ENCODE measurements at places on chromosomes 1 and 21.

GRCh38 chr1:160521554-160521953 lies 1.5 kb downstream of the SLAMF6 start:
- no peak for DNase-seq

DNA sequence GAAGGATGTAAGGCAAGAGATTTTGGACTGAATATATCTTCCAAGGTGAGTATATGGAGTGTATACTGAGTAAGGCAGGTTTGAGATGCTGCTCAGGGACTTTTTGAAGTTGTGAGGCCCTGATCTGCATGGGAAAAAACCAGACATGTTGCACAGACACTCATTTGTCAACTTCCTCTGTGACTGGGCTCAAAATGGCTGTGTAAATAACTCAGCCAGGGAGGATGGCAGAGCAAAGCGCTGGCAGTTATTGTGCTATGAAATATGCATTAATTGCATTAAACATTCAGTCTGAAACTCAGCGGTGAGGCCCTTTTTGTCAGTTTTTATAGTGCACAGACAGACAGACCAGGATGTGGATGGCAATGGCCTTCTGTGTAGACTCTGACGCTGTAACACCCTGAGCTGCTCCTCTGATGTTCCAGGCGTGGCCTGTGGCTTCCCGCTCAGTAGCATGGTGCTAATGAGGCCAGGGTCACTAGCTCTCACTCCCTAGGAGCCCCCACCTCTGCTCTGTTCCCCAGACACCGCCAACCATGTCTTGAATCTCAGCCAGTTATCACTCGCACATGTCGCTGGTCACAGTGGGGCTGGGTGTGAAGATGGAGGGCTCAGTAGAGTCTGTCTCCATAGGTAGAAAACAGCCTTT lies 307.0 kb upstream of the PROX1 start:
- DNase-seq, result no peak

DNA sequence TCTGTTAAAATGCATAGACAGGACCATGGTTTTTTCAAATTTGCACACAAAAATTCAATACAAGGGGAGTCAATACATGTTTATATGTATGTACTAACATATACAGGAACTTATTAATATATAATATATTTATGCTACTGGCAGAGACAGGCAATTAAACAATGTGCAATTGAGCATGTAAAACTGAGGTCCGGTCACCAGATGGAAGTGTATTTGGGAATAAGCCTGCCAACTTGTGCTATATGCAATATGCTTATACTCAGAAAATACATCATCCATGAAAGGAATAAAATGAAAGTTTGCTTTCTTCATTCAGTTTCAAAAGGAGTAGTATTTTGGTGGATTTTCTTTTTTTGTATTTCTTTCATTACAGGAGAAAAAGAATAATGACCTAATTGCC lies 640.2 kb upstream of the CXADR start:
- no peak for DNase-seq

DNA sequence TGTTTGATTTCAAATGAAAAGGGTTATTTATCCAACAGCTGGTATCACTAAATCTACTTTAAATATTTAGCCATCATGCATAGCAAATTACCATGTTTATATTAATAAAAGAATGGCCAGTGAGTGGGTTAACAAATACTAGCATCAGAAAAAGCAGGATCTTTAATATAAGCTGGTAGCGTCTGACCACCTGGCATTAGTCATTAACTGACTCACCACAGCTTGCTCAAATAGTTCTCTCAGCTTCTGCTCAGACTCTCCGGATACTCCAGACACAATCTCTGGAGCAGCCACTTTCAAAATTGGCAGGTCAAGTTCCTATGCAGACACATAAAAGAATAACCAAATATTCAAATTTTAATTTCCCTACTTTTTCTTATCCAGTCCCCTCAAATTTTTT lies 29.6 kb downstream of the NVL start:
- DNase-seq, result no peak

DNA sequence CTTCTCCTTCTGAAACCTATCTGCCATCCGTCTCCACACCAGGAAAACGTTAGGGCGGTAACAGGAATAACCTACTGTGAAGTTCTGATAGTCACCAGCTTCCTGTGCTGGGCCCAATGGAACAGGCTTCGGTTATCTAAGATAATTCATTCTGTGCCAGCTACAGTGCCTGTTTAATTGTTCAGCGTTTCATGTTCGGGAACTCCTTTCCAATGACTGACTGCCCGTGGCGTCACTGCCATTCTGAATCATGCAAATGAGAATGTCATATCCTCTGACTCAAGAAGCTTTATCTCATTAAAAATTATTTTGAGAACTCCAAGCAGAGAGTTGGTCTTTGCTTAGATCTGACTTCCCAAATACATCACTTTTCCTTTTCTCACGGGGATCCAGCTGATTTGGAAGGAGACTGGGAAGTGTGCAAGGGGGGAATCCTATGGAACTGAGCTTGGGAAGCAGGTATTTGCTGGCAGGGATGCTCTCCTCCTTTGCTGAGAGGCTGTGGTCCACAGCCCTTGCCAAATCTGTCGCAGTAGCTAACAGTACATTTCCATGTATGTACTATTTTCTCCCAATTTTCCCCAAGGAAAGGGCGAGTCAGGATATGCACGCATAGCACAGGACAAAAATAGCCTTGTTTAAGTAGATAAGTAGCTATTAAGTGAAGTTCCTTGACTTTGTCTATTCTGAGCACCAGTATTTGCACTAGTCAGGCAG lies 358.7 kb downstream of the LTN1 start:
- no peak for DNase-seq

- no peak for DNase-seq
Measured at GRCh38 chr1:173202424-173203145, 4.5 kb downstream of the TNFSF4 start.

DNA sequence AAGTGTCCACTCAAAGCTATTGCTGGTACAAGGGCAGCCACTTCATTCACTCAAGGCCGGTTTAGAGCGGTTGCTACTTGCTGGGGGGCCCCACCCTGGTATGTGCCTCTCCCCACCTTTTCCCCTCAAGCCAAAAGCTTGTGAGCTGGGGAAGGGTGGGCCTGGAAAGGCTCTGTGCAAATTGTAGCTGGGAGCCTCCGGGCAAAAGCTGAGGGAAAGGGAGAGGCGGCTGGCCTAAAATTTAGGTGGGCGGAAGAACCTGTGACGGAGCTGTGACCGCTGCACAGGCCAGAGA lies 306 bp upstream of the SH3D21 start:
- DNase-seq, result no peak

- DNase-seq, result no peak
Measured at GRCh38 chr1:212593821-212594251, 14.7 kb upstream of the ATF3 start.

GRCh38 chr1:59879574-59879973 lies 47.0 kb downstream of the CYP2J2 start:
- DNase-seq, result no peak

- no peak for DNase-seq
Measured at GRCh38 chr1:78840453-78841271, 165.9 kb downstream of the ADGRL4 start.

DNA sequence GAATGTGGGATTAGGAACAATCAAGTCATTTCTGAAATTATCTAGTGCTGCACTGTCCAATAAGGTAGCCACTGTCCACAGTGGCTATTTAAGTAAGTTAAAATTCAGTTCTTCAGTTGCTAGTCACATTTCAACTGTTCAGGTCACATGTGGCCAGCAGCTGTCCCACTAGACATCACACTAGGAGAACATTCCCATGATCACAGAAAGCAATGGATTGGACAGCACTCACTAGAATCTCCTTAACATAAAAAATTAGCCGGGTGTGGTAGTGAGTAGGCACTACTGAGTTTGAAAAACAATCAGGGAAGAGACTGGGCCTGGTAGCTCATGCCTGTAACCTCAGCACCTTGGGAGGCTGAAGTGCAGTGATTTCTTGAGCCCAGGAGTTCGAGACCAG lies 33.6 kb downstream of the NUP133 start:
- no peak for DNase-seq

- DNase-seq, result no peak
Measured at GRCh38 chr1:1862905-1863547, 27.9 kb downstream of the GNB1 start.

DNA sequence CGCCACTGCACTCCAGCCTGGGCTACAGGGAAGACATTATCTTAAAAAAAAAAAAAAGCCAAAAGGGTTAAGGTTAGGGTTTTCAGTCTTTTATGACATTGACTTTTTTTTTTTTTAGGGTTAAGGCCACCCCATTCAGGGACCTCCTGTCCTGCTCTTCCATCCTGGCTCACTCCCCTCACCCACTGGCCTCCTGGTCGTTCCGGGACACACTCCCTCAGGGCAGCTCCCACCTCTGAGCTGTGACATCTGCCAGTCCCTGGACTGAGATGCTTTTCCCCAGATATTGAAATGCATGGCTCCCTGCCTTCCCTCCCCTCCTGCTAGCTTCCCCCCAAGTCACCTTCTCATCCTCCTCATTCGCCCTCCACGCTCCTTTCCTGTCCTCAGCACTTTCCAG lies 9.6 kb downstream of the PLEKHG5 start:
- no peak for DNase-seq

- DNase-seq, result no peak
Measured at GRCh38 chr1:38814444-38814983, 45.1 kb downstream of the RRAGC start.

- DNase-seq, result no peak
Measured at GRCh38 chr1:213585959-213586586, 401.7 kb upstream of the PROX1 start.

GRCh38 chr1:103220631-103221041 lies 112.3 kb upstream of the COL11A1 start:
- DNase-seq, result no peak

DNA sequence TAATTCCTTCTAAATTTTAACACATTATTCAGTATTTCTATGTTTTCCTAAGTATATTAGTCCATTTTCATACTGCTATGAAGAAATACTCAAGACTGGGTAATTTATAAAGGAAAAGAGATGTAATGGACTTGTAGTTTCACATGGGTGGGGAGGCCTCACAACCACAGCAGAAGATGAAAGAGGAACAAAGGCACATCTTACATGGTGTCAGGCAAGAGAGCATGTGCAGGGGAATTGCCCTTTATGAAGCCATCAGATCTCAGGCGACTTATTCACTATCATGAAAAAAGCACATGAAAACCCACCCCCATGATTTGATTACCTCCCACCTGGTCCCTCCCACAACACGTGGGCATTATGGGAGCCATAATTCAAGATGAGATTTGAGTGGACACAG lies 15.6 kb downstream of the GBP5 start:
- no peak for DNase-seq

- no peak for DNase-seq
Measured at GRCh38 chr1:20416706-20417105, 69.3 kb downstream of the CAMK2N1 start.

- DNase-seq, result no peak
Measured at GRCh38 chr1:61080413-61081143, 1.8 kb upstream of the NFIA start.

- no peak for DNase-seq
Measured at GRCh38 chr1:51285055-51285454, 45.3 kb downstream of the TTC39A start.

DNA sequence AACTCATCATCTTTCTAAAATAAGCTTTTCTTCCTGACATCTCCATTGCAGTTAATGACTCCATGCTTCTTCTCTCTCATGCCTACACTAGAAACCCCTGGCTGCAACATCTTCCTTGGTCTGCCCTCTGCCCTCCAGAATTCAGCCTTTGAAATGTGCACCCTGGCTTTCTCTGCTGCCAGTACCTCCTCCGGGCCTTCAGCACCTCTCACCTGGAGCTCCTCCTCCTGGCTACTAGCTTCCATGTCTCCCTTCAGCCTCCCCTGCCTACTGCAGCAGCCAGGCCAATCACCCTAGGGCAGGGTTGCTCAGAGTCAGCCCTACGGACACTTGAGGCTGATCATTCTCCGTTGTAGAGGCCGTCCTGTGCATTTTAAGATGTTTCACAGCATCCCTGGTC lies 18.3 kb downstream of the SUSD4 start:
- no peak for DNase-seq

DNA sequence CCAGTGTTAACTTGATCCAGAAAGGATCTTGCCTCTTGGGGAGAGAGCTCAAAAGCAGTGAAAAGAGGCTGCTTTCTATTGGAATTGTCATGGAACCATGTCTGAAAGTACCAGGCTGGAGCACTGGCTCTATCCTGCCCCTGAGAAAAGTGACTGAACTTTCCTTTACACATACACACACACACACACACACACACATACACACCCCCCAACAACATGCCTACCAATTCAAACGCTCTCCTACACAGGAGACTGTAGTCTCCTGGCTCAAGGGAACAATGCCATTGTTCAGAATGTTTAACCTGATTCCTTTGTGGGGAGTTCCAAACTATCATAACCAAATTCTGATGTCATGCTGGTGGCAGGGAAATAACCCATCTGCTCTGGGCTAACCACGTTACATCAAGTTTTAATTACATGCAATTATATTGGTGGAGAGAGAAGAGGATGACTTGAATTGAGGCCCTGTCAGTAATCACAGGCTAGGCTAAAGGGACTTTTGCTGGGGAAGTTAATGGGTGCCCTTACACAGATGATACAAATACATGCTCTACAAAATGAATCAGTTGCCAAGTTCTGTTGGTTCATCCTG lies 52.3 kb upstream of the DUSP10 start:
- DNase-seq, result no peak

GRCh38 chr1:159941141-159941540 lies 4.3 kb downstream of the IGSF9 start:
- DNase-seq, result no peak

DNA sequence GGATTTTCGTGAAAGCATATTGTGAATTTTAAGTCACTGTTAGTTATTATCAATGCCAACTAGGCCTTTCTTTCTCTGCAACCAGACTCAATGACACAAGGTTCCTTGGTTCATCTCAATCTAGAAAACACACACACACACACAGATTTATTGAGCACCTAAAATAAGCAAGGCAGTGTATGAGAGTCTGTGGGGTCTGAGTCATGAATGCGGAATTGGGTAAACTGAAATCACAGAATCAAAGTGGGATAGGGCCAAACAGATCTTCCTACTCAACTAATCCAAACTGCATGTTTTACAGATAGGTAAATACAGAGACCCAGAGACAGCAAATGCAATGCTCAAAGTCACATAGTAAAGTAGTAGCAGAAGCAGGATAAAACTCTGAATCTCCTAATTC lies 48.5 kb upstream of the NRDC start:
- DNase-seq, result no peak

GRCh38 chr21:14838400-14838799 lies 226.4 kb downstream of the NRIP1 start:
- no peak for DNase-seq

GRCh38 chr21:26659182-26659581 lies 86.1 kb upstream of the CYYR1 start:
- DNase-seq, result no peak

DNA sequence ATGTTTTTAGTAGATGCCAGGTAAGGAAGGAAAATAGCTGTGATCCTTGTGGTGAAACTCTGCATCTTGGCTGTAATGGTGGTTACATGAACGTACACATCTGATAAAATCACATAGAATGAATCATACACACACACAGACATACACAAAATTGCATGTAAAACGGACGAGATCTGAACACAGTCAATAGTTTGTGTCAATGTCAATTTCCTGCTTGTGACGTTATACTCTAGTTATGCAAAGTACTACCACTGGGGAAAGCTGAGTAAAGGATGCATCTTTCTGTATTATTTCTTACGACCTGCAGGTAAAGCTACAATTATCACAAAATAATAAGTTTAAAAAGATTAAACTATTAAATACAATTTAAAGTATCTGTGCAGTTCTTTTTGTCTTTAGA lies 493.7 kb upstream of the ZP4 start:
- DNase-seq, result no peak
